ENCODE measurements at places on chromosomes 5 and 9.
A peak's percentile ranks its signal among the peaks of the same experiment; 100 is the strongest.

GRCh38 chr5:121982893-121983285 is 21.1 kb downstream of the SRFBP1 start:
- no peak for DNase-seq

DNA sequence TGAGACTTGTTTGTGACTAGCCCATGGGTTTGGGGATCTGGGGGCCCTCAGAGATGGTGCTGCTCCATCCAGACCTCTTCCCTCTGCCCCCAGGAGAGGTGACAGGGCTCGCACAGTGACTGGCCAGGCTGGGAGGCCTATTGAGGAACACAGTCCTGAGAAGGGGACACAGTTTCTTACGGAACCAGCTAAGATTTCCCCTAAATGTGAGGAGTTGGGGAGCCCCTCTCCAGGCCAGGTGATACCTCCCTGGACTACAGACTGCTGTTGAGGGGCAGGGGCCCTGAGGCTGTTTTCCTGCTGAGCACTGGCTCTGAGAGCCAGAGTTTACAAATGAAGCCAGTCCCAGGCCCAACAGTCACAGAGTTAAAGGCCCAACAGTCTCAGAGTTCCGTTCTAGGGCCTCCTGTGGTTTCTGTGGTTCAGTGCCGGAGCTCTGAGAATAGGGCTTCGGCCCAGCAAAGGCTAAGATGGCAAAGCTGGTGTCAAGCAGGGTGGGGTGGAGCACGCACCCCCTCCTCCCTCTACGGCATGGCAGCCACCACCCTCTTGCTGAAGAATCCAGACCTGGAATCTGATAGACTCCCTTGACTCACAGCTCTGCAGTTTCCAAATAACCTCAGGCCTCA is 1.1 kb upstream of the SEMA4D start:
- DNase-seq, result peak; percentile 67

GRCh38 chr9:35508069-35508468 is 18.2 kb downstream of the RUSC2 start:
- no peak for DNase-seq

- DNase-seq, result no peak
These were observed 51.6 kb upstream of the CNTLN start for GRCh38 chr9:17083258-17083657.

GRCh38 chr5:160500786-160501779 is 79.4 kb downstream of the PTTG1 start:
- no peak for DNase-seq

DNA sequence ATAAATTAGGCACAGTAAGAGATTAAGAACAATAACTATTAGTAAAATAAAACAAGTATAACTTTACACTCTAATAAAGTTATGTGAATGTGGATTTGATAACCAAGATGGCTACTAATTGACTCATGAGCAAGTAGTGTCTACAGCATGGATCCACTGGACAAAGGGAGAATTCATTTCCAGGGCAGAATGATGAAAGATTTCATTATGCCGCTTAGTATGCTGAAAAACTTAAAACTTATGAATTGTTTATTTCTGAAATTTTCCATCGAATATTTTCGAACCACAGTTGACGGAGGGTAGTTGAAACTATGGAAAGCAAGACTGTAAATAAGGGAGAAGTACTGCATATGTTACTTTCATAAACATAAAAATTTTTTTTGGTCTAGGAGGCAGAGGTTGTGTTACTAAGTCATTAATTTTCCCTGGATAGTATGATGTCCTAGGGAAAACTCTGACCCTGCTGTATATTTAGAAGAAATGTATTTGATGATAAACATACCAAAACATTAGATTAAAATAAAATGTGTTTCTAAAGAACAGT is 24.9 kb upstream of the TARS1 start:
- no peak for DNase-seq

DNA sequence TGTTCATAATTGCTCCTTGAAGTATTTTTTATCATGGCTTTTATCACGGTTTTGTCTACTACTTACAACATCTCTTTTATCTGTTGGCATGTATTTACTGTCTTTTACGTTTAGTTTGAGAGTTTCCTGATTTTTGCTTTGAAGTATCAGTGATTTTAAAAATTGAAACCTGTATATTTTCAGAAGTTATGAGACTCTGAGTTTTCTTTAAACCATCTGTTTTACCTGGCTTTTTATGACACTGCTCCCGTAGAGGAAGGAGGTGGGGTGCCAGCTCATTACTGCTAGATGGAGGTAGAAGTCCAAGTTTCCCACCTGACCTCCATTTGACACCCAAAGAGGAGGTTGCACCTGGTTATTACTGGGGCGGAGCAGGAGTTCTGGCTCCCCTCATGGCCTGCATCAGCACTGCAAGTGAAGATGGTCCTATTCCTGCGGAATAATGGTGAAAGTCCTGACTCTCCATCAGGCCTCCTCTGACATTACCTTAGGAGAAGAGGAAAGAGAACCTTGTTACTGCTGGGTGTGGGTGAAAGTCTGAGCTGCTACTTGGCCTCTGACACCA is 10.0 kb upstream of the ZNF131 start:
- peak; percentile 40 for DNase-seq

GRCh38 chr9:72289401-72289800 is 75.6 kb downstream of the ZFAND5 start:
- no peak for DNase-seq

- no peak for DNase-seq
These were observed 58.0 kb upstream of the FSD1L start for GRCh38 chr9:105389796-105390195.

DNA sequence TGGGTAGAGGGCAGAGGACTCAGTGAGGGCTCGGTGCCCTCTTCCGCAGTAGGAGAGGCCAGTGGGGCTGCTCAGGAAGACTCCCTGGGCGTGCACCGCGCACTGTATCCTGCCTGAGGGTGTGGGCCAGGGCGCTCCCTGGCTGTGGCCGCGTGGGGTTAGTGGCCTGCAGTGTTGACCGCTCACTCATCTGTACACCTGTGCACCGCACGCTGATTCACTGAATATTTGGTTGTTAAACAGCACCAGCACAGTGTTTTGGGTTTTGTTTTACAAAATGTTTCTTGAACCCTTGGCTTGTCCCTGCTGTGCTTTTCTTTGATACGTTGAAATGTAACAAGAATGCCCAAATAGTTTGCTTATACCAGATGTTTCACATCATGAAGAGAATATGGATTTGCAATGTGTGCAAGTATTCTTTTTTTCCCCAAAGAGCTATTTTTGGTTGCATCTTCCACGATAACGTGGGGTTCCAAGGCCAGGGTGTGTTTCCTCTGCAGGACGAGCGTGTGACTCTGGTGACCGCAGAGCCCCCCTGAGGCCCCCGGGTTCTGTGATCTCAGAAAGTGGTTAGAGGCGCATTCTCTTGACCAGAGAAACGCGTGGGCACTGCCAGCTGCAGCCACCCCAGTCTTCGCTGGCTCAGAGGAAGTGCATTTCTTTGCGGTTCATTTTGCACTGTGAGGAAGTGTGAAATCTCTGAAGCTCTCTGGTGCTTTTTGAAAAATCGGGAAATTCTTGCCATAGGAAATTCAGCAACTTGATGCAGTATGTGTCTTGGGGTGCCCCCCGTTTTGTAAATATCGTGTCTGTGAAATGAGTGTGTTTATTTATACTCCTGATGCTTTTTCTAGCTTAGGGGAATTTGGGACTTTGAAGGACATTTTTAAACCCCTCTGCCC is 46.9 kb downstream of the AHRR start:
- DNase-seq, result no peak

DNA sequence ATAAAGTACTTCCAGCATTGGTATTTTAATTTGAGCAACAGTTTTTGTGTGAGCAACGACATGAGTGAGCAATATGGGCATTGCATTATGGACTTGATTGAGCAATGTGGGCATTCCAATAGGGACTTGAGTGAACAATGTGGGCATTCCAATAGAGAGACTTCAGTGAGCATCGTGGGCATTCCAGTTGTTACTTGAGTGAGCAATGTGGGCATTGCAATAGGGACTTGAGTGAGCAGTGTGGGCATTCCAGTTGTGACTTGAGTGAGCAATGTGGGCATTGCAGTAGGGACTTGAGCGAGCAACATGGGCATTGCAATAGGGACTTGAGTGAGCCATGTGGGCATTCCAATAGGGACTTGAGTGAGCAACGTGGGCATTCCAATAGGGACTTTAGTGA is 52.2 kb downstream of the ZCCHC7 start:
- no peak for DNase-seq

DNA sequence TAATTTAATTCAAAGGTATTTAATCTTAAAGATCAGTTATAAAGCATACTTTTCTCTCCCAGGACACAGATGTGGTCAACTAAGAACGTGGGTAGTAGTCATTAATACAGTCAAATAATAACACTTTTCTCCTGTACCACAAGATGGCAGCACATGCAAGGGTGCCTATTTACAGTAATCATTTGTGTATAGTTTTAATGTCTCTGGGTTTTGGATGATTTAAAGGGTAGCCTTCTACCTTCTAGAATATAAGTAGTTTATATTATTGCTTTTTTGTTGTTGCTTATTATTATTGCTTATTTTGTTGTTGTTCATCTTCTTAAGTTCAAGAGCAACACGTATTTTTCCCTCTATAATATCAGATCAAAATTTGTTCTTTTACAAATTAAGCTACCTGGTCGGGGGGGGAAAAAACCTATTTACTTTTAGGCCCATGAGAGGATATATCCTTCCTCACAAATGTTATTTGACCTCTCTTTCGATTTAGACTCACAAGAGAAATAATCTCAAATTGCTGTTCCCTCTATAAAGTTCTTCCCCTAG is 59.6 kb upstream of the SLC27A6 start:
- DNase-seq, result peak; percentile 25

GRCh38 chr5:98942847-98943246 is 14.0 kb upstream of the CHD1 start:
- no peak for DNase-seq

GRCh38 chr9:135079676-135080075 is 7.8 kb upstream of the OLFM1 start:
- no peak for DNase-seq

- no peak for DNase-seq
These were observed 105.0 kb upstream of the FAM120A start for GRCh38 chr9:93346231-93347112.

DNA sequence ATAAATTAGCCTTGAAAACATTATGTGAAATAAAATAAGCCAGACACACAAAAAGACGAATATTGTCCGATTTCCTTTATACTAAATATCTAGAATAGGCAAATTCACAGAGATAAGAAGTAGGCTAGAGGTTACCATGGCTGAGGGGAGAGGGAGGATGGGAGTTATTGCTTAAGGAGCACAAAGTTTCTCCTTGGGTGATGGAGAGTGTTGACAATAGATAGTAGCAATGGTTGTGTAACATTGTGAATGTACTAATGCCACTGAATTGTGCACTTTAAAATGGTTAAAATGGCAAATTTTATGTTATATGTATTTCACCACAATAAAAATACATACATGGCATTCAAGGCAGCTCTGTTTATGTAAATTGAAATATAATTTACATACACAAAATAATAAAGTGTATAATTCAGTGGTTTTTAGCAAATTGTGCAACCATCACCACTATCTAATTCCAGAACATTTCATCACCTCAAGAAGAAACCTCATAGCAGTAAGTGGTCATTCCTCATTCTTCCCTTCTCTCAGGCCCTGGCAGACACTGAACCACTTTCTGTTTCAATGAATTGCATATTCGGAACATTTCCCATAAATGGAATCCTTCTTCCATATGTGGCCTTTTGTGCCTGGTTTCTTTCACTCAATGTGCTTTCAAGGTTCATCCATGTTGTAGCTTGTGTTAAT is 59.2 kb downstream of the NDST1 start:
- DNase-seq, result no peak

- DNase-seq, result no peak
These were observed 198.1 kb downstream of the C9orf50 start for GRCh38 chr9:129422843-129423192.

DNA sequence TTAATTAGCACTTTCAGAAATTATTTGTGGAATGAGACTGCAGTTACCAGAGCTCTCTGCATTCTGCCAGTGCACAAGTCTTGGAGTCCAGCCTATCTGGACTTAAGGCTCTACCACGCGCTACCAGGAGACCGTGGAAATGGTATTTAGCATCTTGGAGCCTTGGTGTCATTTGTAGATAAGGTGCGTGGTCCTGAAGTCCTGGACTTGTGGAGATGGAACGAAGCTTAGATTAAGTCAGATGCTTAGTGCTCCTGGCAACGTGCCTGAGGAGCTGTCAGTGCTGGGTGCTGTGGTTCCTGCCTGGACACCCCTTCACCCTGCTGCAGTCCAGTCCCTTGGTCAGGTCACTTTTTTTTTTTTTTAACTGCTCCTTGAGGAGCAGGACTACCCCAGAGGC is 59.7 kb downstream of the RCL1 start:
- no peak for DNase-seq

GRCh38 chr5:68243681-68244080 is 28.1 kb downstream of the PIK3R1 start:
- DNase-seq, result no peak

DNA sequence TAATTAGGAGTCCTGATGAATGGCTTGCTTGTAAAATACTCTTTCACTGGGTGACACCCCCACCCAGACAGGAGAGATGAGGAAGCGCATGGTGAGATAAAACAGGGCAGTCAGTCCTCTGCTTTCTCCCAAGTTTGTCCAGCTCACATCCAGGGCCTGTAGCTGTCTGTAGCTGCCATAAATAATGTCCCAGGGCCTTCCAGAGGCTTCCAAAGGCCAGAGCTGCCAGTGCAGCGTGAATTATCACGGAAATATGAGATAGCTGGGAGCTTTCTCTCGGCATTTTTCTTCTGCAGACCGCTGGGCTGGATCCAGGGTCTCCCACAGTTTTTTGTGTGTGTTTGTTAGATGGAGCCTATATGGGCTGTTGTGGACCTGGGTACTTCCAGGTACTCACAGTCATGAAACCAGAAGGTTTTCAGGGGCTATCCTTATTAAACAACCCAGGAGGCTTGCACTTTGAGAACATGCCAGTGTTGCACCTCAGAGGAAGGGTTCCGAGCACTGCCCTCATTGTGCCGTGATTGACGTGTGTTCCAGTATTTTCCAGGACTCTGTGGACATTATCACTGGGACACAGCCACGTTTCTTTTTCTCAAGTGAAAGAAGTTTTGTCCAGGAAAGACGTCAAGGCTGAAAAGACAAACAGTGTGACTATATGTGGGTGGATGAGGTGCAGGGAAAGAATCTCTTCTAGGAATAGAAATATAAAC is 117.5 kb downstream of the FGF1 start:
- DNase-seq, result no peak

DNA sequence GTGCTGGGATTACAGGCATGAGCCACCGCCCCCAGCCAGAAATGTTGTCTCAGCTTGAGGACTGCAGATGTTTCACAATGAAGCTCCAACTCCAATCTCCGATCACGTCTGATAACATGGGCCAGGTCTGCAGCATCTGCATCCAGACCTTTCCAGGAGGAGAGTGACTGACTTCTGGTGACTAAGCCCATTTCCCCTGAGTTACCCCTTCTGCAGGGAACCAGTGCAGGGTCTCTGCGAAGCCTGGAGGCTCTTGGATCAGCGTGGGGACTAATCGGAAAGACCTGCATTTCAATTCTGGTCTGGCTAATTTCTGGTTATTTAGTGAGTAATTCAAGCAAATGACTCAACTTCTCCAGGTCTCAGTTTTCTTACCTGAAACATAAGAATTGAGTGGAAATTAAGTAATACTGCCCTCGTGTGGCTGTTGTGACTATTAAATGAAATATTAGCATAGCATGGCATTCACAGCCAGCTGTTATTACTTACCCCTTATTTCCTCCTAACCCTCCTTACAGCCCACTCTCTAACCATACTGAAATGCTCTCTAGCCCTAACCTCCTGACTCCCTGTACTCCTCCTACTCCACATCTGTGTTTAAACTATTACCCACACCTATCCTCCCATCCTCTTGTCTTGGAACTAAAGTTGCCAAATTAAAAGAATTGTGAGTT is 2.2 kb upstream of the GNPDA1 start:
- DNase-seq, result peak; percentile 59

GRCh38 chr5:16160706-16161105 is 18.9 kb downstream of the MARCHF11 start:
- DNase-seq, result no peak
